Stimulated activated naive CD4-positive, alpha-beta T cell (primary cell): ENCODE measurements at places on chromosomes 1 and 21.

DNA sequence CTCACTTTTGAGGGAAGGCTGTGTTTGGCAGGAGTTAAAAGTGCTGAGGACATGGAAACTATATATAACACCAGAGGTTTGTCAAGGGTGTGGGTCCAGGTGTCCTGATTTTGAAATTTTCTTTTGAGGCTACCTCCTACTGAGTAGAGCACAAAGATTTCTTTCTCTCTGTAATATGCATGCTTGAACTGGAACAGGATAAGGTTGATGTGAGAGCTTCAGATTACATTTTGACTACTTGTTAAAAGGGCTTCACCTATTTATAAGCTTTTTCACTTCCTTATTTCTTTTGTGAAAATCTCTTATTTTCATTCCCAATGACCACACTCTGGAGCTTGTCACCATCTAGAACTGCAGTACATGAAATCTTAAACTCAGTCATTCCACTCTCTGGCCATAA lies 59.8 kb upstream of the PLA2G4A start:
- no peak for DNase-seq

DNA sequence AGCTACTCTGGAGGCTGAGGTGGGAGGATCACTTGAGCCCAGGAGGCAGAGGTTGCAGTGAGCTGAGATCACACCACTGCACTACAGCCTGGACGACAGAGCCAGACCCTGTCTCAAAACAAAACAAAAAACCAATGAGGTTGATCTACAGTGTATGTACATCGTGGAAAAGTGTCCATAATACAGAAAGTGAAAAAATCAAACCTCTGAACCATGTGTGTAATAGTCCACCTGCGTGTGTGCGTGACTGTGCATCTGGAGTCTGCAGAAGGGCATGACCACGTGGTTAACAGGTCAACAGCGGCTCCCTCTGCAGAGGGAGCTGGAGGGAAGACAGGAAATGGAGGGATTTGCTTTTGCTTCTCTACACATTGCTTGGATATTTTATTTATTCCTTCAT lies 32.4 kb upstream of the ENO1 start:
- no peak for DNase-seq

- no peak for DNase-seq
Measured at GRCh38 chr1:107874221-107874620, 90.8 kb downstream of the VAV3 start.

DNA sequence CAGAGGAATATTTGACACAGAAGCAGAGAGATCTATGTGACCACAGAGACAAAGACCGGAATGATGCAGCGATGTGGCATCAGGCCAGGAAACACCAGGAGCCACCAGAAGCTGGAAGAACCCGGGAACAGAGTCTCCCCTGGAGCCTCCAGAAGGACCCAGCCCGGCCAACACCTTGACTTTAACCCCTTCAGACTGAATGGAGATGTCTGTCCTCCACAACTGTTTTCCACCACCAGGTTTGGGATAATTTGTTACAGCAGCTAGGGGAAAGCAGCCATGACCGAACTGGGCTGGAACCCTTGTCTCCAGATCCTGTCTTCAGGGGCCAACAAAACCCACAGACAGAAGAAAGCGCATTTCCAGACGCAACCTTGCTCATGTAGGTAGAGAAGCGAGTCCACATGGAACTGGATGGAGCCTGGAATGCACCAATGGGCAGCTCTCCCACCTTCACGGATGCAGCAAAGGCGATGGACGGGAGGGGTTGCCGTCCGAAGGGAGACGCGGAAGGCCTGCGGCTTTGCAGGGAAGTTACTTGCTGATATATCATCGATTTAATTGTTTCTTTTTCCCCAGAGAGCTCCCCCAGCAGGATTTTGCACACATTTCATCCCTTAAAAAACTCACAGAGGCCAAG lies 396.6 kb downstream of the NPHP4 start:
- no peak for DNase-seq

- DNase-seq: no peak
Measured at GRCh38 chr1:166377896-166378295, 211.1 kb upstream of the FAM78B start.

DNA sequence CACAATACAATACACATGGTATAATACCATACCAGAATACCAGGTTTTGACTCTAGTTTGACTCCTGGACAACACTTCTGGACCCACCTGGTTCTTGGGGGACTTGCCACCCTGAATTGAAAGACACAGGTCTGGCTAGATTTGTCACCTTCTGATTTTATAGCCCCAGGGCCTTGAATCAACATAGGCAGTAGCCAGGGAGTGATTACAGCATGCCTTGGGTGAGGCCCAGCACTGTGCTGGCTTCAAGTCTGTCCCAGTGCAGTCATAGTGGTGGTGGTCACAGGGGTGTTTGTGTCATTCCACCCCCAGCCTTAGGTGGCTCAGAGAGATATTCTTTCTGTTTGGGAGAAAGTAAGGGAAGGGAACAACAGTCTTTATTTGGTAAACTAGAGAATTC lies 23.3 kb upstream of the SNX7 start:
- DNase-seq: no peak

DNA sequence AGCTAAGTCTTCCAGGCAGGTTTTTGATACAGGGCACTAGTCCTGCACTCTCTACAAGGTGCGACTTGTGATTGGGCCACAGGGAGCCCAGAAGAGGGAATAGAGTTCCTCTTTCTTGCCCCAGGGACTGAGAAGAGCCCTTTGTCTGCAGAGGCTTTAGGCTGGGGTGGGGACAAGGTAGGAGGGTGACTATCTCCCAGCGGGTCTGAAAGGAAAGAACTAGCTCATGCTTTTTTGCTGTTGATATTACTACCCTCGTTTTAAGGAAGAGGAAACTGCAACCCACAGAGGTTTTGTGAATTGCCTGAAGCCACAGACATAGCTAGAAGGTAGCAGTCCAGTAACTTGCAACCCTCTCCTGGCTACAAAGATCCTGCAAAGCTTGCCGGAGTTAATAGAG lies 615.2 kb downstream of the MATN1 start:
- DNase-seq: no peak

DNA sequence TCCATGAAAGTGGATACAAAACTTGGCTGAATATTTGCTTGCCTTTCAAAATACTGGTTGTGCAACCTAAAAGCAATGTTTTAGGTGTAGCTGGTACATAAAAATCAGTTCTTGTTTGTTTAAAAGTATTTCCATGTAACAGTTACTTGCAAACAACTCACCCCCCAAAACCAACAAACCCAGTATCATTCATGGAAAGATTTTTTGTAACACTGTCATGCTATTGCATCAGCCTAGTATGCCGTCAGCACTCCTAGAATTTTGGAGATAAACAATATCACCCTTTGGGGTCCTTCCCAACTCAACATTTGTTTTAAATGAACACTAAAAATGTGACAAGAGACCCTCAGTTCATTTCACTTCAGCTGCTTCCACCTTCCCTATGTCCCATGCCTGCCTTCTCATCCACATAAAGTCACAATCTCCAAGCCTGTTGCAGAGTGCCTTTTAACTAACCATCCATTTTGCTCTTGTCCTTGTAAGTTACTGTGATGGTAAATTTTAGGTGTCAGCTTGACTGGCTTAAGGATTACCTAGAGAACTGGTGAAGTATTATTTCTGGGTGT lies 425.3 kb downstream of the DUSP10 start:
- no peak for DNase-seq

GRCh38 chr1:106721790-106722189 lies 334.7 kb upstream of the PRMT6 start:
- DNase-seq: no peak

DNA sequence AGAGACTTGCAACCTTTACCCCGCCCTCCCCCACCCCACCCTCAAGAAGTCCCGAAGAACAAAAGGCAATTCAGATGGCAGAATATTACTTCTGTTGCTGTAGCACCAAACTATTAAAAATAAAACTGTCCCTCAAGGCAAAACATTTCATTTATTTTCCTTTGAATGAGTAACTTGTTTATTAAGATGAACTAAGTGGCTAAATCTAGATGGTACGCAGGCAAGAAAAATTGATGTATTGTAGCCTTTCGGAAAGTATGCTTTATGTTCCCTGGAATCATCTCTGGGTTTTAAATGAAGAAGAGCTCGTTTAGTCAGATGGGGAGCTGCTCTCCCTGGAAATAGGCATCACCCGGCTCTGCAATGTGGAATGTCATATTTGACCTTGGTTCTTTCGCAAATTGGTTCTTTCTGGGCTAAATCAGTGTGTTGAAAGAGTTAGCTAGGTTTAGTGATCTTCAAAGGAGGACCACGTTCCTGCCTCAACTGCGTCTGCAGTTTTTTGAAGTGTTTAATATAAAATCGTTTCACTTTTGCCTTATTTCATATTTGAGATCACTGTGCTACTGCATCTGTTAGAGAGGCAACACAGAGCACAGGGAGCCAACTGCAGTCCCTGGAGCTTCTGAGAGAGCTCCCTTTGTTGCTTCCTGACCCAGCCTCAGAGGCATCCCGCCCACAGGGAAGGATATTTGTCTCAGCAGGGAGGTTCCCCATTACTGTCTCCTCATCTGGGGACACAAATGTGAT lies 61.8 kb downstream of the KIF26B start:
- DNase-seq: no peak

- no peak for DNase-seq
Measured at GRCh38 chr1:241079047-241079446, 278.0 kb downstream of the RGS7 start.

GRCh38 chr1:34302798-34303197 lies 126.1 kb downstream of the C1orf94 start:
- no peak for DNase-seq

DNA sequence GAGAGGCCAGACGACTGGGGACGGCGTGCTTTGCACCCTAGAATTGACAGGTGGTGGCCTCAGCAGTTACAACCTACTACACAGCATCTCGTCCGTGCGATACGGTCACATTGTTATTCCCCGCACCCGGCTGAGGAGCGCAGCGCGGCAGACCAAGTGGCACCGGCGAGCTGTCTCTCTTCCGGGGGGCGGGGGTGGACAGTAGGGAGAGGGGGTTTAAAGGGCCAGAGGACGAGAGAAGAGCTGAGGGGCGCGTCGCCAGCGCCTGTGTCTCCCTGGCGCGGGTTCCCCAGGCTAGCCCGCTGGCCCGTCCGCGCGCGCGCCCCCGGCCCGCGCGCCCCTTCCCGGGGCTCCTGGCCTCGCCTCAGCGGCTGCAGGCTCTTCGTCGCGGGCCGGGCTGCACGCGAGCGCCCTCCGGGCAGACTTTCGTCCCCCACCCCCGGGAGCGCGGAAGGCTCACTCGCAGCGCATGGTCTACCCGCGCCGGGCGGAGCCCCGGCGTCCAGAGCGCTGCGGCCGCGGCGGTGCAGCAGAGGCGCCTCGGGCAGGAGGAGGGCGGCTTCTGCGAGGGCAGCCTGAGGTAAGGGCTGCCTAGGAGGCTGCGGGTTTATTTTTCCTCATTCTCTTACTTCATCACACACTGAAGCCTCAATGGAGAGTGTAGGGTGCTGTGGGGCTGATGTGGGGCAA lies at the start of gene PDE4B:
TSS of gene PDE4B (plus strand) at position 227 of the 690 bp plus-strand sequence.
- DNase-seq: no peak

- no peak for DNase-seq
Measured at GRCh38 chr1:209105701-209106100, 477.8 kb upstream of the CAMK1G start.

- DNase-seq: peak; percentile 48
Measured at GRCh38 chr1:8424539-8425116, 106.7 kb downstream of the SLC45A1 start.

- no peak for DNase-seq
Measured at GRCh38 chr1:163472651-163473248, 151.0 kb downstream of the NUF2 start.

GRCh38 chr1:243452092-243452491 lies 196.3 kb downstream of the SDCCAG8 start:
- no peak for DNase-seq

DNA sequence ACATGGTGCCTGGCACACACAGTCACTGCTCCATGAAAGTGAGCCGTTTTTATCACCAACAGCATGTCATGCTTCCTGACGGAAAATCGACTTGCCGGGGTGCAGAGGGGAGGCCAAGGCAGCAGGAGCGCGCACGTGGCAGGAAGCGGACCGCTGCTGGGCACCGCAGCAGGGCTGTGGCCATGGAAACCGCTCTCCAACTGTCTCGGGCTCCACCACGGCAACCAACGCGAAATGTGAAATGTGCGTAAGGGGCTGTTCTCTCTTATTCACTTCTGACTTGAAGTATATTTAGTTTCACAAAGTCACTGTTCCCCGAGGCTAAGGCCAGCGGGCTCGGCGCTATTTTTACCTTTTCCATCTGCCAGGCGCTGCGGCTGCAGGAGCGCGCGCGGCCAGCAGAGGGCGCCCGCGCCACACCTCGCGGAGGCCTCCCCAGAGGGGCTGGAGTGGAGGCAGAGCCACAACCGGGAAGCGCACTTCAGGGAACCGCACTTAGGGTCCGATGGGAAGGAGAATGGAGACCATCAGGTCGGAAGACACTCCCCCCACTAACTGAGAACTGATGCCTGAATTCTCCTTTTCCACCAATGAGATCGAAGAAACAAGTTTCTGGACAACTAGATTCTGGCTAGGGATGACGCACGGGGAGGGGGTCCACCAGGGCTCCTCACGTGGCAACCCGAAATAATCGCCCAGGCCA lies 19.7 kb downstream of the RCC2 start:
- DNase-seq: peak; percentile 46

DNA sequence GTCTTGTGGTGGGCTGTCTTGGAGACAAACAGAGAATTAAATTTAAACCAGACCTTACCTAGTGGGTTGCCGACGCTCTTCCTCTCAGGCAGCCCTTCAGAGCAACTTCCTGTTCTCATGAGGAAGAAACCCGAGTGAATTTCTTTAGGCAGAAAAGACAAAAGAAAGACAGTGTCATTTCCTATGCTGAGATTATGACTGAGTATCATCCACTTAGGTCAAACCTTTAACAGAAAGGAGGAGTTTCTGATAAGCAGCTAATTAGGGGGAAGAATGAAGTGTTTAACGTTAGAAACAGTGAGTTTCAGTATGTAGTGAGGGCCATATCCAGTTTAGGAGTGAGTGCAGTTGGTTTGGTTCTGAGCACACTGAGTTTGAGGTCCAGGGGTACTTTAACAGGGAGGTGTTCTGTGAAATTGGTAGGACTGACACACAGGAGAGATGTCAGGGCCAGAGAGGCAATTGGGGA lies 38.7 kb downstream of the FASLG start:
- DNase-seq: no peak

DNA sequence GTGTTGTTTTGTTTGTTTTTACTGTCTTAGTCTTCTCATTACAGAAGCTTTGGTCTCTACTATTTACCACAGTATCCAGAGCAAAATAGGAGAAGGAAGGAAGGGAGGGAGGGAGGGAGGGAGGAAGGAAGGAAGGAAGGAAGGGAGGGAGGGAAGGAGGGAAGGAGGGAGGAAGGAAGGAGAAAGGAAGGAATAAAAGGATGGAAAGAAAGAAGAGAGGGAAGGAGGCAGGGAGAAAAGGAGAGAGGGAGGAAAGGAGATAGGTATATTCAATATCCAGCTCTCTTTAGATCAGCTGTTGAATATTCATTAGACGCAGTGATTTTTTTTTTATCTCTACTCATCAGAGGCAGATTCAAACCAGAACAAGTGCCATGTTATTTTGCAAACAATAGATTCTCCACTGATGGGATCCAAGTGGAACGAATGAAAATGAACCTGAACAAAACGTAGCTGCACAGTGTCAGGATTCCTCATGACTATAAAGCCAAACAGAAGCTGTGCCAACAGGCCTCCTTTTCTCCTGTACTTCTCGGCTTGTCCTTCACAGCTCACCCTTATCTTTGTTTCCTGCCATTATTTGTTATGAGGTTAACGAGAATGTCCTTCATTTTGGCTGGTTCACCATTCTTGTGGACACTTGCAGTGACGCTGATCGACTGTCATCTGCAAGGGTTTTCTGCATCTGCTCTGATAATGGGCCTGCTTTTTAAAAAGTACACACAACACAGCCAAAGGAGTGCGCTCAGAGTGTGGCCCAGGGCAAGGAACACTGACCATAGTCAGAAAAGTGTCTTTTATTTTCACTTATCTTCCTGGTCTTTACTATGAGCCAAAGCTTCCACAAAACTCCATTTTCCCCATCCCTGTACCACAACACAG lies 7.8 kb upstream of the NTPCR start:
- DNase-seq: no peak
